ENCODE measurements at places on chromosomes 4 and X. TPM values are rescaled to one million over a fixed set of nuclear protein-coding genes. Genes with fewer than 3 reads are reported as not detected.

DNA sequence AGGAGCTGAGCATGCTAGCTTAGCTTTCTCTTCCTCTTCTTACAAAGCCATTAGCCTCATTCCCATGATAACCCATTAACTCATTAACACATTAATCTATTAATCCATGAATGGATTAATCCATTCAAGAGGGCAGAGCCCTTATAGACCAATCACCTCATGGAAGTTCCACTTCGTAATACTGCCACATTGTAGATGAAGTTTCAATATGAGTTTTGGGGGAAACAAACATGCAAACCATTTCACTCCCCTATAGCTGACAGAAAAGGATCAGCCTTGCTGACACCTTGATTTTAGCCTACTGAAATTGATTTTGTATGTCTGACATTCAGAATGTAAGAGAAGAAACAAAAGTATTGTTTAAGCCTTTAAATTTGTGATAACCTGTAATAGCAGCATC, 251.8 kb upstream of the GALNTL6 start:
- DNase-seq, result no peak

GRCh38 chrX:48684134-48684533, 535 bp downstream of the WAS start:
- no peak for DNase-seq

ZNF157 gene
- not detected for total RNA-seq

HSFX4 gene
- not detected for total RNA-seq
